ENCODE measurements at places on chromosomes 13 and 19. TPM values are rescaled to one million over a fixed set of nuclear protein-coding genes. Genes with fewer than 3 reads are reported as not detected.

LHB gene
- total RNA-seq: not detected

DACH1 gene
- not detected for total RNA-seq

ZNF320 gene
- total RNA-seq: 9.9 TPM

DNA sequence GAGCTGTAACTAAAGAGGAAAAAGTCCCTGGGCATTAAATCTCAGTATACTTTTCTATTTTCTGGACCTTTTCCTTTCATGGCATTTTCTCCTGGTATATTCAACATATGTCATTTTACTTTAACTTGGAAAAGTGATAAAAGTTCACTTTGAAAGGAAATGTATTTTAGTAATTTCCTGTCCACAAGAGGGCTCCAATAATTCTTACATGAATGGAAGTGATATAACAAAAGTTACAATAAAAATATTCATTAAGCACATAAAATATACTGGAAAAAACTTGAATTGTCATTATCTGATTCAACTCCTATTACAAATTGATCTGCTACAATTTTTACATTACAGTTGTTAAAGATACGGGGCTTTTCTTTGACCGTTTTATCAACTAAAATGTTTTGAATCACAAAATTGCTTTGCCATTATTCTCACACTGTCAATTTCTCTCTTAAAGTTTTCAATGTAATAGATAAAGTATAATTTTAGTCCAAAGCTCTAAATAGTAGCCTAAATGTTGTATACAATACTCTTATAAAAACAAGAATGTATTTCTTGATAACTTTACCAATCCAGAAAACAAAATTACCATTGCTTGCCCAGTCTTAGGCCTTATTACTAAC, 4.9 kb downstream of the UBL3 start:
- DNase-seq: peak; percentile 12
- no peak overlapping the region for H3K27ac ChIP-seq
- no peaks in the 10 kb centered on the region for H3K27me3 ChIP-seq
- peaks cover 29% of the 10 kb centered on the region for H3K4me1 ChIP-seq
- no peaks in the 10 kb centered on the region for H3K36me3 ChIP-seq
- no peak overlapping the region for H3K4me3 ChIP-seq

- no peaks in the 10 kb centered on the region for H3K27me3 ChIP-seq
- peaks cover 12% of the 10 kb centered on the region for H3K36me3 ChIP-seq
- H3K4me1 ChIP-seq: peaks cover 47% of the 10 kb centered on the region
- peak overlapping the region; percentile 83 for H3K27ac ChIP-seq
- H3K4me3 ChIP-seq: peak overlapping the region; percentile 3
These were observed 1.5 kb upstream of the UPF3A start for GRCh38 chr13:114279758-114280355.

RNF225 gene
- total RNA-seq: 0.78 TPM

- H3K36me3 ChIP-seq: peaks cover 42% of the 10 kb centered on the region
- H3K27ac ChIP-seq: no peak overlapping the region
- H3K4me3 ChIP-seq: no peak overlapping the region
- H3K4me1 ChIP-seq: peaks cover 54% of the 10 kb centered on the region
- no peak for DNase-seq
These were observed 4.6 kb downstream of the DEDD2 start for GRCh38 chr19:42212886-42213285.

GRCh38 chr19:44645407-44646048, 1.8 kb downstream of the PVR start:
- no peaks in the 10 kb centered on the region for H3K4me1 ChIP-seq
- DNase-seq: no peak
- no peaks in the 10 kb centered on the region for H3K27me3 ChIP-seq
- H3K4me3 ChIP-seq: no peak overlapping the region

PSG2 gene
- not detected for total RNA-seq

ZNF175 gene
- 10.0 TPM for total RNA-seq

- no peaks in the 10 kb centered on the region for H3K4me1 ChIP-seq
- H3K27me3 ChIP-seq: no peaks in the 10 kb centered on the region
These were observed 50.8 kb downstream of the ZAR1L start for GRCh38 chr13:32264407-32264806.

SPINT2 gene
- total RNA-seq: 29.4 TPM

S1PR2 gene
- total RNA-seq: 18.4 TPM

DNA sequence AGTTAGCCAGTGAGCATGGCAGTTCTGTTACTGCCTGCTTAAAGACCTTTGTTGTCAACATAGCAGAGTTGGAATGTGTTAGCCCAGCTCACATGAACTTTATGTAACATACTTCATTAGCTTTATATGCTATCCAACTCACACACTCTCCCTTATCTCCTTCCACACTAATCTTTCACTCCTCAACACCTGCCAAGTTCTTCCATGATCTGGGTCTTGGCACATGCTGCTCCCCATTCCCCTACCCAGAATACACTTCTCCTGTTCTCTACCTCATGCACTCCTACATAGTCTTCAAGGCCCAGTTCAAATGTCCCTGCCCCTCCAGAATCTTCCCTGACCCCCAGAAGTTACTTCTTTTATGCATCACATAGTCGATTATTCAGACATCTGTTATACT, 179.3 kb downstream of the KATNAL1 start:
- no peaks in the 10 kb centered on the region for H3K36me3 ChIP-seq
- H3K27me3 ChIP-seq: no peaks in the 10 kb centered on the region
- peaks cover 17% of the 10 kb centered on the region for H3K4me1 ChIP-seq
- no peak overlapping the region for H3K4me3 ChIP-seq

MRPL57 gene
- total RNA-seq: 28.4 TPM

DNA sequence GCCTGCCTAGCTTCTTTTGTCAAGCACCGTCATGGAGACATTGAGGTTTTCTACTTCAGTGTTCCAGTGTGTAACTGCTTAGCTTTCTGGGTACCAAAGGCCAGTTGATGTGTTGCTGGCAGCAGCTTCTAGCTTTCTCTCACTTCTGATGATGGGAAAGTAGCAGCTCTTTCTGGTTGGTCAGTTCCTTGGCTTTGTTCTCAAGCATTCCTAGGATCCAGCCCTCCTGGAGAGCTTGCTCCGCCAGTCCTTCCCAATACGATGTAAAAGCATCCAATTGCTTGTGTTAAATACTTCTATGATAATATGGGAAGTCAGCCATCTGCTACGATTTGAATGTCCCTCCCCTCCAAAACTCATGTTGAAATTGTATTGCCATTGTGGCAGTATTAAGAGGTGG, 182.8 kb downstream of the UGGT2 start:
- no peaks in the 10 kb centered on the region for H3K4me1 ChIP-seq
- H3K4me3 ChIP-seq: no peak overlapping the region
- no peak overlapping the region for H3K27ac ChIP-seq
- DNase-seq: no peak
- no peaks in the 10 kb centered on the region for H3K27me3 ChIP-seq

CFAP97D2 gene
- not detected for total RNA-seq

UGGT2 gene
- 0.20 TPM for total RNA-seq

DNA sequence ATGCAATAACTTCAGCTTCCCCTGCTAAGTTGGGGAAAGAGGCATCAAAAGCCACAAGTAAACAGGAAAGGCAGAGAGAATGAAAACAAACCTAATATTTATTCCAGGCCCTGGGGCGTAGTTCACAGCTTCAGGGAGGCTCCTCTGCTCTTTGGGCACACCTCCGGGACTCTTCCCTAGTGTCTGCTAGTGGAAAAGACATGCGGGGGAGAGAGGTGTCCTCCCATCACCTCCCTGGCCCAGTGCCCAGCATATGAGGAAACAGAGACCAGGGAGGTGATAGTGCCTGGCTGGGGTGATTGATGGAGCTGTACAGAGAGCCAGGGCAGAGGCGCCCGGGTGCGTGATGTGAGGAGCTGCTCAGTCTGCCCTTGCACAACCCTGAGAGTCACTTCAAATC, 71.0 kb downstream of the RASL11A start:
- no peaks in the 10 kb centered on the region for H3K27me3 ChIP-seq
- no peak overlapping the region for H3K27ac ChIP-seq
- no peak for DNase-seq
- H3K4me1 ChIP-seq: no peaks in the 10 kb centered on the region
- H3K36me3 ChIP-seq: no peaks in the 10 kb centered on the region

DNA sequence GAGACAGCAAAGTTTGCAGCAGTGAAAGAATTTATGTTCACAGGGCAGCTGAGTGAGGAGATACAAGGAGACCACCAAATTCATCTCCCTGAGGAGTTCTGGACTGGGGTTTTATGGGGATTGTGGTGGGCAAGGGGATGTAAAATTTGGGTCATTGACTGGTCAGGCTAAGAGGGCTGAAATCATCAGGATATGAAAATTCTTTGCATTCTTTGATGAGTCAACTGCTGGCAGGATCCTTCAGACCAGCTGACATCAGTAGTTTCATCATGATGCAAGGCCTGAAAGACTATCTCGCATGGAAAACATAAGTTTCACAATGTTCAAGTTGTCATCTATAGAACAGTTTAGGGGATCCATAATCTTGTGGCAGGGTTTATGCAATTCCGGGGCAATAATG, 869.5 kb upstream of the PCDH9 start:
- H3K4me3 ChIP-seq: no peak overlapping the region
- H3K27ac ChIP-seq: no peak overlapping the region
- H3K36me3 ChIP-seq: no peaks in the 10 kb centered on the region

INAFM1 gene
- total RNA-seq: 7.3 TPM

FGF14 gene
- not detected for total RNA-seq

DNA sequence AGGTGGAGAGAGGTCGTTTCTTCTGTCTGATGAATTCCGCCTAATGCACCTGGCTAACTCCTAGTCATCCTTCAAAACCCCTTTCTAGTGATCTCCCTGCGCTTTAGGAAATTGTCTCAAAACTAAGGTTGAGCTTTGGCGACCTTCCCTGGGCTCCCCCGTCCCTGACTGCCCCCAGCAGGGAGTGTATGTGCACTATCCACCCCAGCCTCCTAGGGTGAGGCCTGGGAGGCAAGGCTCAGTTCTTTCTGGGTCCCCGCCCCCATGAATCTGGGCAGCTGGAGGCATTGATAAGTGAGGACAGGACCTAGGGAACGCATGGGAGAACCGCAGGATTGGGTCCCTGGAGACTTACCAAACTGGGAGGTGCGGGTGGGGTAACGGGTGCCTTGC, 378 bp downstream of the TLE6 start:
- H3K4me3 ChIP-seq: no peak overlapping the region
- H3K27ac ChIP-seq: peak overlapping the region; percentile 35
- no peak for DNase-seq
- peaks cover 9% of the 10 kb centered on the region for H3K4me1 ChIP-seq
- H3K27me3 ChIP-seq: no peaks in the 10 kb centered on the region

DNA sequence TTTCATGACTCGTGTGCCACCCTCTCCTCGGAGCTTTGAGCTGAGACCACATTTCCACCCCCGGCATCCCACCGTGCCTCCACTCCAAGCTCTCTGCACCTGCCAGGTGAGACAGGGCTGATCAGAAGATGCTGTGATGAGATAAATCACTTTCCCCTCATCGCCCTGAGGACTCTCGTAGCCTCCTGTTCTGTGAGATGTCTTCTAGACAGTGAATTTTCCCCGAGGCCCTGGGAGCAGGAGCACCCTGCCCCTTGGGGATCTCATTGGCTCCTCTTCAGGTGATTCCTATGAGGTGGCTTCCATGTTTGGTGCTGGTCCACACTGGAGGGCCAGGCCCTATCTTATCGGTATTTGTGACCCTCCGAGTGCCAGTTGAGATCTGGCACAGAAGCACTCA, 154.0 kb upstream of the TSHZ3 start:
- H3K4me1 ChIP-seq: no peaks in the 10 kb centered on the region
- DNase-seq: no peak
- H3K36me3 ChIP-seq: no peaks in the 10 kb centered on the region
- no peaks in the 10 kb centered on the region for H3K27me3 ChIP-seq
- H3K27ac ChIP-seq: no peak overlapping the region
- no peak overlapping the region for H3K4me3 ChIP-seq

SIGLEC5 gene
- not detected for total RNA-seq

DNA sequence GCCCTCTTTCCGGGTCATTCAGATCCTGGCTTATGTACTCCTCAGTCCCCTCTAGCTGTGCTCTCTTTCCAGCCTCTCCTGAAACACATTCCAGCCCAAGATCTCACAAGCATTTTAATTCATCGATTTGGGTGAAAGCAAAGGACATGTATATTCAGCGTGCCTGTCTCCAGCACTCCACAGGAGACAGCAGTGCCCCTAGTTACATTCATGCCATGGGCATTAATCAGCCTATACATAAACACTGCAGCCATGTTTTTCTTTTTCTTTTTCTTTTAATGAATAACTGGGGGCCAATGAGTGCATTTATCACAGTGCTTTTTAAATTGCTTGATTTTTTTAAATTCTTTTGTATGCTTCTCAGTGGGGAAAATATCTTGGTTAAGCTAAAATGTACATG, 199.1 kb downstream of the DCT start:
- no peaks in the 10 kb centered on the region for H3K27me3 ChIP-seq
- H3K4me3 ChIP-seq: no peak overlapping the region

GRCh38 chr19:29372921-29373797, 152.6 kb upstream of the VSTM2B start:
- no peak for DNase-seq
- H3K36me3 ChIP-seq: no peaks in the 10 kb centered on the region
- no peaks in the 10 kb centered on the region for H3K4me1 ChIP-seq
- no peak overlapping the region for H3K27ac ChIP-seq

DNA sequence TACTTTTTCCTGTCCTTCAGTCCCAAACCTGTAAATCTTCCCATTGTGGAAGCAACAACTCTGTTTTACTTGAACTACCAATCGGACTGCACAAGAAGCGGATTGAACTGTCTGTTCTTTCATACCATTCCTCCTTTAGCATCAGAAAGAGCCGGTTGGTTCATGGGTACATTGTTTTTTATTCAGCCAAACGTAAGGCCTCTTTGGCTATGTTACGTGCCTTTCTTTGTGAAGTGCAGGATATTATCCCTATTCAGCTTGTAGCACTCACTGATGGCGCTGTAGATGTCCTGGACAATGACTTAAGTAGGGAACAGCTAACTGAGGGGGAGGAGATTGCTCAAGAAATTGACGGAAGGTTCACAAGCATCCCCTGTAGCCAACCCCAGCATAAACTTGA, 60.3 kb downstream of the ARHGAP35 start:
- no peak overlapping the region for H3K4me3 ChIP-seq
- H3K4me1 ChIP-seq: peaks cover 21% of the 10 kb centered on the region
- no peak overlapping the region for H3K27ac ChIP-seq
- no peaks in the 10 kb centered on the region for H3K27me3 ChIP-seq
- no peak for DNase-seq
- H3K36me3 ChIP-seq: peaks cover 22% of the 10 kb centered on the region

DNA sequence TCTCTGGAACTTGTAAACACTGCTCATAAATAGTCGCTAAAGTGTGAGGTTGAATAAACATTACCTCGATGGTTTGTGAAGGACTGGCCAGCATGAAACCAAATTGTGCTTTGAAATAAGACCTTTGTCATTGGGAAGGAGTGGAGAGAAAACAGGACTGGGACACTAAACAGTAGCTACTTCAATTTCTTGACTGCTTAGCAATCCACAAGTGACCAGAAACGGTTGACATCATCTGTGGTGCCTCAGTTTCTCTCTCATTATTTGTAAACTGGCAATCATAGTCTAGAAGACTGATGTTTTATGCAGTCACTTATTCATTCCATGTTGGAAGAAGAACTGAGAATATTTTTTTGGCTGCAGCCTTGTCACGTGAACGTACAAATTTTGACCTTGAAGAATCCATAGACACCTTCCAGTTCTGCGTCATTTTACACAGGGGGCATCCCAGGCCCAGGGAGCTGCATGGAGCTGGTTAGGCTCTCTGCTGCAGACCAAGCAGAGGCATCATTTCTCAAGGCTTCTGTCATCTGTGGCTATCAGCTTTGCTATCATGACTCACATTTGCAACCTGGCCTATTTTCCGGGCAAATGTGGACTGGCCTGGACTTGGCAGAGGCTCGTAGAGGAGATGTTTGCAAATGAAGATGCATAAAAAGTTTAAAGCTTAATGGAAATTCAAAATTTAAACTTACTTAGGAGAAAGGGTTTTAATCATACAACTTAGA, 391.8 kb downstream of the FGF9 start:
- peak overlapping the region; percentile 38 for H3K27ac ChIP-seq
- DNase-seq: no peak
- H3K4me1 ChIP-seq: peaks cover 69% of the 10 kb centered on the region
- no peaks in the 10 kb centered on the region for H3K27me3 ChIP-seq
- peak overlapping the region; percentile 41 for H3K4me3 ChIP-seq

Data from CD8-positive, alpha-beta memory T cell (primary cell).